ENCODE measurements at places on chromosomes 7 and 10.

- DNase-seq = peak; percentile 44
These were observed 86.7 kb downstream of the ARHGAP22 start for GRCh38 chr10:48517911-48518811.

GRCh38 chr7:86991093-86991769, 68.2 kb downstream of the ELAPOR2 start:
- DNase-seq = no peak

- DNase-seq = no peak
These were observed 2.7 kb downstream of the ZMIZ1 start for GRCh38 chr10:79071396-79071923.

DNA sequence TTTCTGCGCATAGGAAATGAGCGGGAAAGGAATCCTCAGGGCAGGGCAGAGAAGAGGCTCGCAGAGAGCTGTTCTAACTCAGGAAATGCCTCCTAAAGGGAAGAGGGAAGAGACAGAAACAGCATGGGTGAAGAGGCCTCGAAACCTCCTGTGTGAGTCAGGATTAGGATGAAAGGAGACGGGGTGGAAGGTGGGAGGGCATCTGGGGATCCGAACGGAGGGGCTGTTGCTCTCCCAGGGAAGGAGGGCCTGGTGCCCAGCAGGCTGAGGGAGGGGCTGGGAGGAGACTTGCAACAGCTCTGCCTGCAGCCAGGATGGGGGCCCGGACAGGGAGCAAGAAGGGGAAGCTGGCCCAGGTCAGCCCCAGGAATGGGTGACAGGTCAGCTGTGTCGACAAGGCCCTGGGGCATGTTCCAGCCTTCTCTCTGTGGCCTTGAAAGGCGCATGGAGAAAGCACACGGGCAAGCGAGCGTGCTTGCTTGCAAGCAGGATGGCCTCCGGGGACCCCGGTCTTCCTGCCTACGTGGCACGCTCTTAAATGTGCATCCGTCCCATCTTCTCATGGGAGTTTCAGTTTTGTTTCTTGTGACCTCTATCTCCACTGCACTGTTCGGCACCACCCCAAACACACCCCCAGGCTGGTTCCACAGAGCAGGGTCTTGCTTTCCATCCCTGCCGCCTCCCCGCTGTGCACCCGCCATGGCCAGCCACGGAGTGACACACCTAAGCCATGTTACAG, 63.5 kb downstream of the HIPK2 start:
- no peak for DNase-seq

- DNase-seq = no peak
These were observed 19.4 kb upstream of the LRRN3 start for GRCh38 chr7:111071556-111071955.

DNA sequence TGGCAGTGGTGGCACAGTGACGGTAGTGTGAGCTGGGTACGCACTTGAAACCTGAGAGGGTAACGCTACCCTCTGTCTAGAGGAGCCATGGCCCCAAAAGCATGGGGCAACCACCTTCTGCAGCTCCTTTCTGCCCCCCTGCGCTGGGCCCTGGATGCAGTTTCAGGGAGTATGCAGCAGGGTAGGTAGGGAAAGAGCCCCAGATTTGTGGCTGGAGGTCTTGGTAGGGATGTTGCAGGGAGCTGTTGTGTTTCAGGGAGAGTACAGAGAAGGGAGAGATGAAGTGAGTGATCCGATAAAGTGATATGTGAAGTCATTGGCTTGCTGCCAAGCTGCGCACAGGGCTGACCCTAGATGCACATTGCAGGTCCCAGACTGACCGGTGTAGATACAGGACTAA, 2.7 kb upstream of the PGAM2 start:
- no peak for DNase-seq

- no peak for DNase-seq
These were observed 5.0 kb downstream of the FOXP2 start for GRCh38 chr7:114419441-114420272.

DNA sequence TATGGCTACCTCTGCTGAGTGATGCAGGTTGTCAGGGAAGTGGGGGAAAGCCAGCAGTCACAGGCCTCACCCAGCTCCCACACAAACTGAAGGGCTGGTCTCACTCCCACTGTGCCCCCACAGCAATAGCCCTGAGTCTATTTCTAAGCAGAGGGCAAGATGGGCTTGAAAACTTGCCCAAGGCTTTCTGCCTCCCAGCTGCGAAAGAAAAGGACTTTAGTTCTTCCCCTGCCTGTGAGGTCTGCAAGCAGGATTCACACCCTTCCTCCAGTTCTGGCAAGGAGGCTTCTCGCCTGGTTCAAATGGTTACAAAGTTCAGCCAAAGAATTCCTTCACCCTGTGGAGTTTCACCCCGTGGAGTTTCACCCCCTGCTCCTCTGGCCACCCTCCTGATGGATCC, 63.3 kb upstream of the PRLHR start:
- DNase-seq = no peak

DNA sequence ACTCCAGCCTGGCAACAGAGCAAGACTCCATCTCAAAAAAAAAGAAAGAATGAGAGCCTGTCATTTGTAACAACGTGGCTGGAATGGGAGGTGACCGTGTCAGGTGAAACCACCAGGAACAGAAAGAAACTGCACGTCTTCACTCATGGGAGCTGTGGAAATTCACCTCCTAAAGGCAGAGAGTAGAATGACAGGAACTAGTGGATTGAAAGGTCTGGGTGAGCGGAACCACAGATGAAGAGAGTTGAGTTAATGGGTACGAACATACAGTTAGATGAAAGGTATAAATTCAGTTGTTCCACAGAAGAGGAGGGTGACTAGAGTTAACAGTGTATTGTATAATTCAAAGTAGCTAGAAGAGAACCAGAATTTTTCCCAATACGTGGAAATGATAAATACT, 78.6 kb downstream of the MAD1L1 start:
- no peak for DNase-seq

- no peak for DNase-seq
These were observed 37.6 kb downstream of the CYP2C8 start for GRCh38 chr10:95031656-95032055.
